ENCODE measurements at places on chromosomes 1 and 21. TPM values are rescaled to one million over a fixed set of nuclear protein-coding genes. Genes with fewer than 3 reads are reported as not detected.

The MYBPH gene
- not detected for total RNA-seq

The COL18A1 gene
- 147 TPM for total RNA-seq

The LYPLA2 gene
- 61.9 TPM for total RNA-seq

The IBA57 gene
- 6.6 TPM for total RNA-seq

The IKBKE gene
- 9.2 TPM for total RNA-seq

The CENPF gene
- total RNA-seq, result 79.8 TPM

The CKS1B gene
- total RNA-seq, result 363 TPM

The TMOD4 gene
- 0.30 TPM for total RNA-seq

The CRNN gene
- not detected for total RNA-seq

The MSH4 gene
- total RNA-seq, result 0.03 TPM

The FHAD1 gene
- total RNA-seq, result 0.68 TPM

The FOXD3 gene
- total RNA-seq, result 0.84 TPM

The SMPDL3B gene
- 1.1 TPM for total RNA-seq

The UMODL1 gene
- total RNA-seq, result not detected

The AKR7A3 gene
- not detected for total RNA-seq

The TEDDM1 gene
- not detected for total RNA-seq

The OR2T29 gene
- total RNA-seq, result not detected

The KCND3 gene
- not detected for total RNA-seq

The S100A4 gene
- total RNA-seq, result 1,693 TPM

The SIK1 gene
- 9.8 TPM for total RNA-seq

The SPRR2F gene
- total RNA-seq, result not detected

The INSRR gene
- not detected for total RNA-seq

The SPRR1B gene
- total RNA-seq, result not detected

The TCHH gene
- total RNA-seq, result 0.26 TPM

The LSM10 gene
- 49.9 TPM for total RNA-seq

The PSRC1 gene
- total RNA-seq, result 18.6 TPM

All from A549 treated with DMSO at 1 μM for 4 hours (cell line).